K562 (cell line): ENCODE measurements at places on chromosomes 12 and 14. TPM values are rescaled to one million over a fixed set of nuclear protein-coding genes. Genes with fewer than 3 reads are reported as not detected.
A peak's percentile ranks its signal among the peaks of the same experiment; 100 is the strongest.

Gene CABP1
- total RNA-seq = not detected in 2 replicates

- peaks cover 10% of the 10 kb centered on the region for H3K4me1 ChIP-seq
- H3K4me3 ChIP-seq = no peak overlapping the region
- no peak for DNase-seq
These were observed 28.6 kb downstream of the AMN start for GRCh38 chr14:102951034-102951433.

Gene ADCY4
- total RNA-seq = 0.07 and 0.31 TPM in 2 replicates

- H3K4me3 ChIP-seq = no peak overlapping the region
- peaks cover 88% of the 10 kb centered on the region for H3K36me3 ChIP-seq
- peaks cover 16% of the 10 kb centered on the region for H3K4me1 ChIP-seq
- no peak overlapping the region for H3K27ac ChIP-seq
- H3K27me3 ChIP-seq = no peaks in the 10 kb centered on the region
These were observed 12.3 kb downstream of the SH2B3 start for GRCh38 chr12:111417784-111418593.

DNA sequence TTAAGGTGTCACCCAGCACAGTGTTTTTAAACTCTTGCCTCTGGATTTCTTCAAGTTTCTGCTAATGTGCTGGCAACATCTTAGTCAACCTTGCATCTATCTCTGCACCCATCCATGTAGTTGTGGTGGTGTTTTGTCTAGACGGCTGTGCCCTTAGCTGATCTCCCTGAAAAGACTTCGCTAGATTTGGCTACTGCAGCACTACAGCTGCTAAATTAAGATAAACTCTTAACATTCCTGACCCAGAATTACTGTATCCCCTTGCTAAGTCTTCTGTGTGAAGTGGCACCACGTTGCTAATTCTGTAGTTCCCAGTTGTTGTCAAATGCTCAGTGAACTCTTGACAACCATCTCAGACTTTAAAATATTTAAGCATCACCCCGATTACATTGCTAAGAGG, 66.8 kb downstream of the SRGAP1 start:
- no peaks in the 10 kb centered on the region for H3K27me3 ChIP-seq
- H3K4me1 ChIP-seq = no peaks in the 10 kb centered on the region
- H3K27ac ChIP-seq = no peak overlapping the region
- H3K4me3 ChIP-seq = no peak overlapping the region
- no peaks in the 10 kb centered on the region for H3K36me3 ChIP-seq

- no peak within 1 kb of the TSS for H3K27ac ChIP-seq
- H3K36me3 ChIP-seq = no peaks in the 10 kb centered on the region
- no peaks in the 10 kb centered on the region; the same call in 1 of the 2 replicates for H3K4me1 ChIP-seq
- no peak within 1 kb of the TSS for H3K4me3 ChIP-seq
- H3K27me3 ChIP-seq = peaks cover 2% of the 10 kb centered on the region
These were observed at the start of gene NUAK1 for GRCh38 chr12:106138633-106139421. NUAK1 (minus strand) TSS chr12:106138954; CDS start chr12:106138653, 301 bp downstream.

DNA sequence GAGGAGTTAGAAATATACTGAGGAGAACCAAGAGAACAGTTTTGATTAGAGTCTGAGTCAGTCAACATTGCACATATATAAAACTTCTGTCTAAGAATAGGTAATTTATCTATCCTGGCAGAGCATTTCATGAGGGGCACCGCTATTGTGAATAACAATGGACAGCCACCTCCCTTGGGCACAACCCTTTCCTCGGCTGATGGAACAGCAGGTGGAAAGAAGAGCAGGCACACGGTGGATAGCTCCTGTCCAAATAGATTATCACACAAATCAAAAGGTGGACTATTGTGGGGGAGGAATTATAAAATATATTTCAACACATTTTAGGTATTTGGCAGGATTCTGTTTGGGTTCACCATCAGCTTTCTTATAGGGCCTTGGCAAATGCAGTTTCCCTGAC, 84.0 kb upstream of the PTPRB start:
- no peaks in the 10 kb centered on the region for H3K27me3 ChIP-seq
- no peaks in the 10 kb centered on the region for H3K36me3 ChIP-seq
- H3K4me3 ChIP-seq = no peak overlapping the region
- DNase-seq = no peak

DNA sequence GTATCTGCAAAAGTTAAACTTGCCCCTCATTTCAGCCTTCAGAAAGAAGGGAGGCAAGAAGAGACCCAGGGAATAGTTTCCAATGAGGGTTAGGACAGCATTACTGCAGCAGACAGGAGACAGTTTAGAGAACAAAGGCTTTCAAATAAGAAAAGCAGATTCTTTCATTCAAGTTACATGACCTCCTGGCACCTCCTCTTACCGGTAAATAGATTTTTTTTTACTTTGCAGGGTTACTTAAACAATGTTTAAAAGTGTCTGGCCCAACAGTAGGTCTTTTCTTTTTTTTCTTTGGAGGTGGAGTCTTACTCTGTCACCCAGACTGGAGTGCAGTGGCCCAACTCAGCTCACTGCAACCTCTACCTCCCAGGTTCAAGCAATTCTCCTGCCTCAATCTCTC, 47.1 kb downstream of the SINHCAF start:
- no peak overlapping the region for H3K4me3 ChIP-seq
- H3K4me1 ChIP-seq = no peaks in the 10 kb centered on the region
- peaks cover 58% of the 10 kb centered on the region for H3K36me3 ChIP-seq

- H3K4me3 ChIP-seq = no peak overlapping the region
- no peaks in the 10 kb centered on the region for H3K27me3 ChIP-seq
- no peaks in the 10 kb centered on the region for H3K4me1 ChIP-seq
- DNase-seq = no peak
- H3K27ac ChIP-seq = no peak overlapping the region
- H3K36me3 ChIP-seq = no peaks in the 10 kb centered on the region
These were observed 104.2 kb downstream of the ST8SIA1 start for GRCh38 chr12:22230280-22230794.

Gene CD69
- 38.3 and 45.9 TPM in 2 replicates for total RNA-seq

GRCh38 chr14:57297852-57298251, 29.1 kb downstream of the AP5M1 start:
- H3K27me3 ChIP-seq = no peaks in the 10 kb centered on the region
- H3K4me3 ChIP-seq = no peak overlapping the region
- H3K36me3 ChIP-seq = no peaks in the 10 kb centered on the region
- DNase-seq = no peak

GRCh38 chr12:770479-770878, 18.1 kb downstream of the WNK1 start:
- H3K36me3 ChIP-seq = peaks cover 2% of the 10 kb centered on the region; the same call in 1 of the 3 replicates
- H3K27me3 ChIP-seq = no peaks in the 10 kb centered on the region
- no peaks in the 10 kb centered on the region for H3K4me1 ChIP-seq
- no peak overlapping the region for H3K4me3 ChIP-seq
- no peak for DNase-seq

- H3K36me3 ChIP-seq = peaks cover 60% of the 10 kb centered on the region
- H3K4me1 ChIP-seq = peaks cover 49% of the 10 kb centered on the region
- H3K4me3 ChIP-seq = peak overlapping the region; percentile 77
- no peaks in the 10 kb centered on the region for H3K27me3 ChIP-seq
These were observed 1.1 kb upstream of the MBD6 start for GRCh38 chr12:57521525-57522010.

Gene SERPINA1
- 4.1 and 6.0 TPM in 2 replicates for total RNA-seq

DNA sequence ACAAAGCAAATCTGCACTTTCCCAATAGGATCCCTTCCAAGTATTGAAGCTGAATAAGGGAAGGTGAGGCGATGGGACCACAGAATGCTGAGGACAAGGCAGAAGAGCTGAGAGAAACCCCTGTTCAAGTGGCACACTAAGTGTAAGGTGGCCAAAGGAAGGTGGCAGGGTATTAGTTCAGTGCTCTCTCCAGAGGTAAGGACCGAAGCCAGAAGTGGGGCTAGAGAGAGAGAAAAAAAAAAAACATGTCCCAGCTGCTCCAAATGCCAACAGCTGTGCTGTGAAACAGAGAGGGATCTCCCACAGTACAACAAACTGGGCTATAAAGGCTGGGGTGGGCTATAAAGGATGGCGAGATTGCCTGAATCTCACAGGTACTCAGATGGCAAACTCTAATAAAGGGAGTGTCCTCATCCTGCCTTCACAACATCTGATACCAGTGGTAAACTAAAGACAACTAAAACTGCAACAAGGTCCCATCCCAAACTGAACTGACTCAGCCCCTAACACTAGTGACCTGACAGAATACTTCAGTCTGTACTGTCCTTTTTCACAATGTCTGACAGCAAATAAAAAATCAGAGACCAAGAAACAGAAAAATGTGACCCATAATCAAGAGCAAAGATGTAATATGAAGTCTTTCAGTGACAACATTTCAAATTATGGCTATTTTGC, 47.9 kb downstream of the CDK17 start:
- no peak for DNase-seq
- H3K27me3 ChIP-seq = no peaks in the 10 kb centered on the region
- no peak overlapping the region for H3K27ac ChIP-seq
- no peaks in the 10 kb centered on the region; the same call in 1 of the 3 replicates for H3K4me1 ChIP-seq

GRCh38 chr12:117032593-117033381, 66.4 kb downstream of the TESC start:
- no peak for DNase-seq
- no peak overlapping the region for H3K27ac ChIP-seq
- peaks cover 3% of the 10 kb centered on the region; the same call in 1 of the 3 replicates for H3K36me3 ChIP-seq
- H3K4me1 ChIP-seq = peaks cover 8% of the 10 kb centered on the region; the same call in 2 of the 3 replicates
- no peaks in the 10 kb centered on the region for H3K27me3 ChIP-seq

DNA sequence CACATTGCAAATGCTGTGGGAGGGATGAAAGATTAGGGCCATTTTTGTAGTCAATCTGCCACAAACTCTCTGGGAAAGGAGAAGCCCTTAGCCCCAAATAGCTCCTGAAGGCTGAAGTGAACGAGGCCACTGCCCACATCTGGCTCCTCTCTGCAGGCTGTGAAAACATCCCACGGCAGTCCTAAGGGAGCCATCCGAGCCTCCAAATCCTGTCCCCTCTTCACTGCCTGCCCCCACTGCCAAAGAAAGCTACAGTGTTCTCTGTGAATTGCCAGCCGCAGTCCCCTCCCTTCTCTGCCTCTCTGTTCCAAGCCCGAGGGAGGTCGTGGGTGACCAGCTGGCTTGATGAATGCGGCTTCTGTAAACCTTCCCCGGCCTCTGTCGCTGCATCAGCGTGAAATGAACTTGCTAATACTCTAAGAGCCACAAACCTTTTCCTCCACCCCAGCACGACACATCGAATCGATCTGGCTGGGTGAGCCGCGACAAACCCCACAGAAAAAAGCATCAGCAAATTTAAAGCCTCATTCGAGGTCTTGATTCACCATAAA, 180.7 kb upstream of the NRXN3 start:
- H3K27ac ChIP-seq = no peak overlapping the region
- DNase-seq = no peak
- H3K4me1 ChIP-seq = no peaks in the 10 kb centered on the region; the same call in 1 of the 2 replicates
- H3K36me3 ChIP-seq = no peaks in the 10 kb centered on the region
- no peaks in the 10 kb centered on the region for H3K27me3 ChIP-seq

GRCh38 chr12:100437038-100437841, 36.4 kb upstream of the NR1H4 start:
- H3K36me3 ChIP-seq = no peaks in the 10 kb centered on the region
- no peak for DNase-seq
- H3K27ac ChIP-seq = no peak overlapping the region
- H3K4me3 ChIP-seq = no peak overlapping the region

DNA sequence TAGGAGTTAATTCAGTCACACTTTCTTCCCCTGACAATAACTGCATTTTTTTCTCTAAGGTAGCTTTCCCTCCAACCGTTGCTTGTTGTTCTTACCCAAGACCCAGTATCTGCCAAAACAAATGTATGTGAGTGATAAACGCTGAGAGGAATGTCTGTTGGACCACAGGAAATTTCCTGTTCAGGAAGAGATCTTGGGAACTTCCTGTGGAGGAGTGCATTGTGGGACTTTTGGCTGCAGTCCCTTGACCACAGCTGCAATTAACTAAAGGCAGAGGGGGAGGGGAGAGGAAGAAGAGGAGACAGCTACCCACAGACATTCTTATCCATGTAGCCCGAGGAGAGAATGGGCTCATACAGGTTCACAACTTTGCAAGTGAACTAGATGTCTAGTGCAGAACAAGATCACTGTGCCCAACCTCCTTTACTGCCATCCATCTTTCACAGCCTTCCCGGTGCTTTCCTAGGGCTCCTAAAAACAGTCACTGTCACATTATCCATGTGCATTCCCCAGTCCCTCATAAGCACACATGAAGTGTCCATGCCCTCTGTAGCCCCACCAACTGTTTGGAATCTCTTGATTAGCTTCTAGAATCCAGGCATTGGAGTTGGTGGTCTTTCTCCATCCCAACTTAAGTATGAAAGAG, 149.5 kb downstream of the ETV6 start:
- H3K36me3 ChIP-seq = no peaks in the 10 kb centered on the region
- DNase-seq = peak; percentile 19
- peaks cover 6% of the 10 kb centered on the region; the same call in 1 of the 2 replicates for H3K4me1 ChIP-seq
- no peak overlapping the region for H3K4me3 ChIP-seq
- H3K27ac ChIP-seq = peak overlapping the region; percentile 78

Gene ESPL1
- 47.9 and 55.0 TPM in 2 replicates for total RNA-seq

DNA sequence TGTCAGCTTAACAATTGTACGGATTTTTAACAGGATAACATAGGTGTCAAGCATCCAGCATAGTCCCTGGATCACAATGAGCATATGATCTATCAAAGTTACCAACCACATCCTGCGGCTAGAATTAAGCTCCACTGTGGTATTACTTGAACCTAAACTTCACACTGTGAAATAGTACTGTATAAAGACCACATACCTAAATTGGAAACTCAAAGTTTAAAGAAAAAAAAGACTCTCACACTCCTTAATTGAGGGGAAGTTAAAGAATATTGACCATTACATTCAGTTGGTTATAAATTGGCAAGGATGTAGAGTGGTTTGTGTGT, 133.0 kb upstream of the PZP start:
- H3K4me1 ChIP-seq = no peaks in the 10 kb centered on the region; the same call in 1 of the 2 replicates
- no peak for DNase-seq
- no peak overlapping the region for H3K27ac ChIP-seq
- no peaks in the 10 kb centered on the region for H3K27me3 ChIP-seq
- no peak overlapping the region for H3K4me3 ChIP-seq

Gene TARBP2
- total RNA-seq = 55.4 and 59.2 TPM in 2 replicates

- H3K4me3 ChIP-seq = peak overlapping the region; percentile 51
- H3K27ac ChIP-seq = no peak overlapping the region
- H3K36me3 ChIP-seq = no peaks in the 10 kb centered on the region
- peaks cover 25% of the 10 kb centered on the region for H3K4me1 ChIP-seq
- DNase-seq = peak; percentile 37
These were observed 674 bp downstream of the VDR start for GRCh38 chr12:47903927-47904712.

Gene LRP1-AS
- not detected in 2 replicates for total RNA-seq

DNA sequence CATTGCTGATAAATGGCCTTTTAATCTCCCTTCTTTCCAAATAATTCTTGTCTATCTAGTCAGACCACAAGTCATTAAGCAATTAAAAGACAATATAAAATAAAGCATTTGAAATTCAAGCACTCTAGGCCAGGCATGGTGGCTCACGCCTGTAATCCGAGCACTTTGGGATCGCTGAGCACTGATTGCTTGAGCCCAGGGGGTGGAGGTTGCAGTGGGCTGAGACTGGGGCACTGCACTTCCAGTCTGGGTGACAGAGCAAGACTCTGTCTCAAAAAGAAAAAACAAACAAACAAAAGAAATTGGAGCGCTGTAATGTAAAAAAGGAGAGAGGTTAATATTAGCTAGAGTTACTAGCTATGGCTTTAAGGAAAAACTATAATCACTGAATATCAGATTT, 30.5 kb upstream of the CSRP2 start:
- no peak overlapping the region for H3K27ac ChIP-seq
- 0 out of 3 replicates have a peak, but pooled peaks cover 3% of the 10 kb centered on the region for H3K27me3 ChIP-seq
- no peak overlapping the region for H3K4me3 ChIP-seq
- no peaks in the 10 kb centered on the region for H3K36me3 ChIP-seq
- no peak for DNase-seq
